NCI-H345 (cell line): ENCODE measurements at places on chromosomes 6 and 20.

- peak; percentile 86 for DNase-seq
Observed at GRCh38 chr20:13333793-13334192, 112.7 kb downstream of the ISM1 start.

DNA sequence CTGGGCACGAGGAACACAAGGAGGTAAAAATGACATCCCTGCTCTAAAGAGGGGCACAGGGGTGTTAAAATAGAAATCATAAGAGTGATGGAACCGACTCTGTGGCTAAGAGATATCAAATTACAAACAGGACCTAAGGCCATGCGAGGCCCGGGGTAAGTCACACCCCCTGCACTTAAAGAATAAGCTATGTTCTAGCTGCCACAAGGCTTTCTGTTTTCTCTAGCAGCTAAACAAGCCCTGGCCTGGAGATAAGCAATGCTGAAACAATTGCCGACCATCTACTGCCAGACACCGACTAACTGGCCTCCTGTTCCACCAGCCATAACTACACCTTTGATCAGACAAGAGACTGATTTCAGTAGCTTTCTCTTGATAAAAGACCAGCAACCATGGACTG lies 32.4 kb downstream of the MDGA1 start:
- peak; percentile 26 for DNase-seq

GRCh38 chr6:116550796-116551195 lies 2.8 kb upstream of the CALHM4 start:
- DNase-seq = no peak

GRCh38 chr6:43809417-43810305 lies 39.6 kb downstream of the VEGFA start:
- DNase-seq = peak; percentile 63

DNA sequence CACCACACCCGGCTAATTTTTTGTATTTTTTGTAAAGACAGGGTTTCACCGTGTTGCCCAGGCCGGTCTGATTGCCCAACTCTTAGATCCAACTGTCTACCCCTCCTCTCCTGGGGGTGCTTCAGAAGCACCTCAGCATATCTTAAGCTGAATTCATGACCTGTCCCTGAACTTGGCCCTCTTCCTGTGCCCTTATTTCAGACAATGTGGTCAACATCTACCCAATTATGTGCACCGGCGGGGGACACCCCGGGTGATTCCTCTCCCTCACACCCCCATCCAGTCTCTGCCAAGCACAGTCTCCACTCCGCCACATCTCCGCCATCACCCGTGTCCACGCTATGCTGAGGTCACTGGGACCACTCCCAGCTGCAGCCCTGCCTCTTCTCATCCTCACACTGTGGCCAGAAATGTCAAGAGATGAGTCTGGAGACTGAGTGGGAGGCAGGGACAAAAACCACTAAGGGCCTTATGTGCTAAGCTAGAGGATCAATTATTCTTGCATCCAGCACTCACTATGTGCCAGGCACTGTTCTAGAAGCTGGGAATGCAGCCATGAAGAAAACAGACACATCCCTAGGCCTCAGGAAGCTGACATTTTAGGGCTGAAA lies 111.9 kb downstream of the ARMC2 start:
- DNase-seq = no peak

DNA sequence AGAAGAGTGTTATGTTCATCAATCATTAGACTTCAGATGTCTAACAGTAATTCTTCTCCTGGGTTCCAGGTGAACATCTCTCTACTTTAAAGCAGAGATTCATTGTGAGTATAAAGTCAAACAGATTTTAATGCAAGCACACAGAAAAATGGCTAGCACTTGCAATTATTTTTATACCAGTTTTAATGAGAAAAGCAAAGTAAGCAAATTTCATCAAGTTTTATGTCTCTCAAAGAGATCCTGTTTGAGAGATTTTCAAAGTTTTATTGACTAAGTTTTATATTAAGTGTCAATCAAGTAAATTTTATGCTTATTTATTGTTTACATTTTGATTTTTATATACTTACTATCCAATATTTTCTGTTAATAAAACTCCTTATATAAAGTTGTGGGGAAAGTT lies 1628.5 kb downstream of the HACE1 start:
- no peak for DNase-seq

DNA sequence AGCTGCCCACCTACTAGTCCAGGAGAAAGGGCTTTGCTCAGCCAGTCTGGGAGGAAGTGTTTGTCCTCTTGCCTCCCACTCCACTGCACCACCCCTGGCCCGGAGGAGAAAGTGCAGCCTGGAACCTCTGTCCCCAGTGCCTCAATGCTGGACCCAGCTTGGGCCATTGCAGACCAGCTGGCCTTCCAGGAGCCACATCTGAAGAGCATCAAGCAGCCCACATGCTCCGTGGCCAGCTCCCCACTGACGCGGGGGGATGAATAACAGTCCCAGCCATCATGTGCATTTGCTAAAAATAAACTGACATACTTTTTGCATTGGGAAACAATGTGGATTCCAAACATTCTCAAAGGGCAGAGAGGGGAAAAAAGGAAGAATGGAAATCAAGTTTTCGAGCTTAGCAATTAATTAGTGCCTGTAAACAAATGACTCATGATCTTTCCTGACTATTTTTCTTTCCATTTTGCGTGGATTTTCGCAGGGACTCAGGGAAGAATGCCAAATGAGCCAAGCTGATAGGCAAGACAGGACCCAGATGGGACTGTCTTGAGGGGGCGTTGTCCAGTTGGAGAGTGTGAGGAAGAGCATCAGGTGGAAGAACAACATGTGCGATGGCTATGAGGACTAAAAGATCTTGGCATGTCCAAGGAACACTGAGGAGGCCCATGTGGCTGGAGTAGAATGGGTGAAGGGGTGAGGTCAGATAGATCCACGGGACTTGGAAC lies 34.1 kb downstream of the CEBPB start:
- no peak for DNase-seq
